ENCODE measurements at places on chromosomes 4 and X.

GRCh38 chr4:185004562-185005218 is 13.6 kb upstream of the HELT start:
- peak; percentile 63 for DNase-seq

DNA sequence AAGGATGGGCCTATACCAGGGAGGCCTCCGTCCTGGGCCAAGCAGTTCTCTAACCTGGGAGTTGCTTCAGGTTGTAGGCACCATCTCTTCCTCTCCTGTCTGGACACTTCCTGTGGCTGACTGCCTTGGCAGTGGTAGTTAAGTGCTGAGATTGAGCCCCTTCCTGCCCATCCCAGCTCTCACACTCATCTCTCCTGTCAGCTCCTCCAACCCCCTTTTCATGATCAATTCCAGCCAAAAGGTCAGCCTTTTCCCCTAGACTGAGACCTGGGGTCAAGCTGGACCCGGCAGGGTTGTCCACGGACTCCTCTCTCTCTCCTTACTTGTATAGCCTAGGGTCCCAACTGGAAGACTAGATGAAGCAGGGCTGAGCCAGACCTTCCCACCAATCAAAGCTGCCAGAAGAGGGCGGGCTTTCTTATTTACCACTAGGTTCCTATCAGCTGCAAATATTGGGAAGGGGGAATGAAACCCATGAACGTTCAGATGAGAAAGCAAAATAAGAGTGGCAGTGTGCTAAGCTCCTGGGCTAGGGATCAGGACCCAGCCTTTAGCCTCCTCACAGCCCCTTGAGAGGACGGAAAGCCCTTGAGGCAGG is 34.5 kb downstream of the KDM5C start:
- DNase-seq, result no peak

DNA sequence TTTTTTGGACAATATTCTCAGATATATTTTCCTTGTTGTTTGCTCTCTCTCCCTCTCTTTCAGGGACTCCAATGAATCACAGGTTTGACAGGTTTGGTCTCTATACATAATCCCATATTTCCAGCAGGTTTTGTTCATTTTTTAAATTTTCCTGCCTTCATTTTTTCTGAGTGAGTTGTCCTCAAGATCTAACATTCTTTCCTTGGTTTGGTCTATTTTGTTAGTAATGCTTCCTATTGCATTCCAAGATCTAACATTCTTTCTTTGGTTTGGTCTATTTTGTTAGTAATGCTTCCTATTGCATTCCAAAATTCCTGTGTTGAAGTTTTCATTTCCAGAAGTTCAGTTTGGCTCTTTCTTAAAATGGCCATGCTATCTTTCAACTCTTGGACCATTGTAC is 45.3 kb upstream of the ZMAT1 start:
- no peak for DNase-seq

DNA sequence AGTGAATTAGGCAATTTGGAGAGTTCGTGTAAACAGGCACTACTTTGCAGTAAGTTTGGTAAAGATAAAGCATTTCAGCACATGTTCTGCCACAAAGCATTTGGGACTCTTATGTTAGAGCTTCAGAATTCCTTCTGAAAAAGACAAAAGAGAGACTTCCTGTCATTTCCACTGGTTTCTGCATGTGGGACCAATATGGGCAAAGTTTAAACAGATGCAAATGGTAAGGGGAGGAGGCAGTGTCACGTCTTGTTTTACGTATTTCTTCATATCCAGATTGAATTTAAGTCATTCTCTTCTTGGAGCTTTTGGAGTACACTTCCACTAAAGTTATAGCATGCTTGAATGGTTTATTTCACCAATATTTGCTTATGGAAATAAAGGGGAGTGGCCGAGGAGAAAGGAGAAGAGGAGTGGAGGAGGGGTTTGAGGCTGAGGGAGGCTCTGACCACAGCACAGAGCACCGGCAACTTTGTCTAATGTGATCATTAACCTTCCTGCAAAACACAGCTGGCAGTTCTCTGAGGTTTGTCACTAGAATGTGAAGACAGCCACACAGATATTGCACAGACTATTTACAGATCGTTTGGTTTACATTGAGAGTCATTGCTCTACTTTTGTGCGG is at the start of gene APELA:
TSS of gene APELA (plus strand) at position 479 of the 625 bp plus-strand sequence. CDS start 154 bp downstream, outside the sequence.
- DNase-seq, result no peak

GRCh38 chrX:150486011-150486410 is 82.4 kb upstream of the MTM1 start:
- no peak for DNase-seq

DNA sequence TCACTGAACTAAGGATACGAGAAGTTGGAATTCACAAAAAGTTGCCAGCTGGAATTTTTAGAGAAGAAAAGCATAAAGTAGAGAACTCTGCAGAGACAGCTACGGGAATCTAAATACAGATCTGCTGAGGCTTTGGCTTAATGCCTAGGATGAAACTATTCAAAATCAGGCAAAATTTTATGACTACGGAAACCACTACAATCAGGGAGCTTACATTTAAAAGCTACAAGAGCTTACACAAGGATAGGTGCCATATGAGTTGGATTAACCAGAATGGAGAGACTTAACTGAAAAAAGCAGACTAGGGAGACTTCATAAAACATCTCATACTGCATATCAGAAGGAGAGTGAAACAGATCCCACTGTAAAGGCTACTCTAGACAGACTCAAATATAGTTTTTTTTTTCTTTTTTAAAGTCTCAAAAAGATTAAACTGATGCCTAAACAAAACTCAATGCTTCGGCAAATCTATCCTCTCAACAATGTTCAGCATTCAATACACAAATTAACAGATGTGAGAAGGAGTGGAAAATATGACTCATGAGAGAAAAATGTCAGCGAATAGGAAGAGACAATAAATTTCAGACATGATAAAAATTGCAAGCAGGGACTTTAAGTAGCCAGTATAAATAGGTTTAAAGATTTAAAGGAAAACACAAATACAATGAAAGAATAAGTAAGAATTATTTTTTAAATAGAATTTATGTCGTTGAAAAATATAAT is 586.1 kb downstream of the FSTL5 start:
- no peak for DNase-seq

DNA sequence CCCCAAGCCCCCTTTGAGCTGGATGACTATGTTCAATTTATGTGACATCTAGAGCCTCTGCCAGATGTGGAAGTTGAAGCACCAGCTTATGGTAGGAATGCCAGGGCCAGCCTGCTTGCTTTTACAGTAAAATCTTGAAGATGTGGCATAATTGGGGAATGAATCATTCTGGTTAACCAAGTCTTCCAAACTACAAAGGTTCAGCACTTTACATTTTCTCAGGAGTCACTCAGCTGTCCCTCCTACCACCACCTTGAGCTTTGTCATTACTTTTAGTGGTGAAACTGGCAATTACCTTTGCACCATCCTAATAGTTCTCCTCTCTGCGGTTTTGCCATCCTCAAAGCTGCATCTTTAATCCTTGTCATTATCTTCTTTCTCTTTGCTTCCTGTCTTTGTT is 172.2 kb downstream of the HS6ST2 start:
- DNase-seq, result no peak

- no peak for DNase-seq
These were observed 285.5 kb downstream of the PDGFC start for GRCh38 chr4:156686120-156686519.

DNA sequence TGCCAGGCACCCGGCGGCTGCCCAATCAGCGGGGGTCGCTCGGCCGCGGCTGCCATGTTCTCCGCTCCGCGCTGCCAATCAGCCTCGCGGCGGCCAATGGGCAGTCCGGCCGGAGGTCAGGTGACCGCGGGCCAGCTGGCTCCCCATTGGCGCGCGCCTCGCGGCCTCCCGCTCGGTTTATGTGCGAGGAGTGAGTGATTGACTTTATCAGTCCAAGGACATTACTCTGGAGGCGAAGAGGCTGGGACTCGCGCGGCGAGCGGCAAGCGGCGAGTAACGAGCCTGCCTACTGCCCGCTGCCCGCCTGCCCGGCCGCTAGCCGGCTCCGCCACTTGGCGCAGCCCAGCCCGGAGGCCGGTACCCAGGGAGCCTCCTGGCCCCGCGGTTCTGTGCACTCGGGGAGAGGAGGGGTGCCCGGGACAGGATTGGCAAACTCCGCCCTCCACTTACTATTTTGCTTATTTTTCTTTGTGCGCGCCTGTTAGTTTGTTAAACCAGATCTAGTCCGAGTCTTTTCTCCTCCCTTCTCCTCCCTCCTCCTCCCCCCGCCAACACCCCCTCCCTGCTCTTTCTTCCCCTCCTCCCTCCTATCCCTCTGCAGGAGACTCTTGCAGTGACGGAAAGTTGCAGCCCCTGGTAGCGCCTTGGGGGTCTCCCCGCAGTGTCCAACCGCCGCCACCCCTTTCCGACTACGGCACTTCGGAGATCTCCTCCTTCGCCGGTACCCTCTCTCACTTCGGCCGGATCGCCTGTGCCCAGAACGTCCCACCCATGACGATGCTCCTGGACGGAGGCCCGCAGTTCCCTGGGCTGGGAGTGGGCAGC is at the start of gene ZIC3:
TSS of gene ZIC3 (plus strand) at position 207 of the 825 bp plus-strand sequence. CDS start at position 772, 565 bp downstream.
- DNase-seq, result peak; percentile 66

DNA sequence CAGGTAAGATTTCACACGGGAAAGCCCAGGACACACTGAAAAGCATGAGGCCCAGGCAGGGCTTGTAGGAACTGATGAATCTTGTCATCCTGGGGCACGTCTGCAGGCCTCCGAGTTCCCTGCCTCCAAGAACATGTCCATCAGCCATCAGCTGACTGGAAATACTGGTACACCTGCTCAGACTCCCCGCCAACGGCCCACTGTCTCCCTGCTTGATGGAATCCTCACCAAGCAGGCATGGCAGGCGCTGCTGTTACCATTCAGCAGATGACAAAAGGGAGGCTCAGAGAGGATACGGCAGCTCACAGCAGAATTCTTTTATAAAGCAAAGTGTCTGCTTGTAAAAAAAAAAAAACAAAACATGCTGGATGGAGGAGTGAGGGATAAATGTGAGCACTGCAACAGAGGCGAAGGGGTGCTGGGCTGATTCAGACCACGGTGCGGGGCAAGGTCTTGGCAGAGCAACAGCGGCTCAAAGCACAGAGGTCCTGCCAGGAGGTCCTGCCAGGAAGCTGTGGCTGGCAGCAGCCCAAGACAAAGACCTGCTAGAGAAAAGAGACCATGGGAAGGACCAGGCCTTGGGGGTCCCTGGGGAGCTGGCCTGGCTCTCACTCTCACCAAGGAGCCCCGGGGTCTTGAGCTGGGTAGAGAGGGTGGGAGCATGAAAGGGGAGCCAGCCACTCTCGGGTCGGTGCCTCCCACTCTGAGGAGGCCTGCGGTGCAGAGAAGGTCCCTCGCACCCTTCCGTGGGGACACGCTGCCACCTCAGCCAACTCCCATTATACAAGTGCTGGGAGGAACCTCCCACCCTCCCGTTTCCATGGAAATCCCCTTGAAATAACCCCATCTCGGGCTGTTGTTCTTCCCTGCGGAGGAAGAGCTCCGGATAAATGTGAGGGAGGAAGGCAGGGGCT is 25.6 kb downstream of the PPP2R2C start:
- no peak for DNase-seq

DNA sequence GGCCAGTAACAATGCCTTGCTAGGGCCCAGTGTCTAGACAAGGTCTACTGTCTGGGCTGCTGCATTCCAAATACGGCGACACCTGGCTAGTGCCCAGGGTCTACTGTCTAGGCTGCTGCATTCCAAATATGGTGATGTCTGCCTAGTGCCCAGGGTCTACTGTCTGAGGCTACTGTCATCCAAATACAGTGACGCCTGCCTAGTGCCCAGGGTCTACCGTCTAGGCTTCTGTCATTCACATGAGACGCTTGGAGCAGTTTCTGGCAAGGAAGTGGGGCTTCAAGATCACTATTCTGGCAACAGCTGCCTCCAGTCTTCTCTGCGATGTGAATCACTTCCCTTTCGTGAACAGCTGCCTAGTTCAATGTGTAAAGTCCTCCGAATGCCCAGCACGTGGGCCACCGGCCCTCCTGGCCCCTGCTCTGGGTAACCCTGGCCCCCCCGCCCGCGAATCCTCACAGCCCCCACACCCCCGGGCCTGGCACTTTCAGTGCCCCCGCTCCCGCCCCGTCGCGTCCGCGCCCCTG is 12.7 kb downstream of the ACOX3 start:
- peak; percentile 52 for DNase-seq

GRCh38 chrX:443536-444210 is 57.0 kb upstream of the PPP2R3B start:
- no peak for DNase-seq

DNA sequence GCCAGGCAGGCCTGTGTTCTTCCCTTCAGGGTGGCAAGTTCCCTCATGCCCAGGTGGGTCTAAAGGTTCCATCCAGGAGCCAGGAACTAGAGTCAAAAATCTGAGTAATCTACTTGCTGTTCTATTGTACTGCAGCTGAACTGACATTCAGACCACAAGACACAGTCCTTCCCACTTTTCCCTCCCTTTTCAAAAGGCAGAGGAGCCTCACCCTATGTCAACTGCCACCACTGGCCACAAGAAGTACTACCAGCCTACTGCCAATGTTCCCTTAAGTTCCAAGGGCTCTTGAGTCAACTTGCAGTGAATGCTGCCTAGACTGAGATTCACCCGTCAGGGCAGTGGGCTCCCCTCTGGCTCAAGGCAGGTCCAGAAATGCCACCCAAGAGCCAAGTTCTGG is 133.5 kb downstream of the FAM47B start:
- DNase-seq, result no peak

DNA sequence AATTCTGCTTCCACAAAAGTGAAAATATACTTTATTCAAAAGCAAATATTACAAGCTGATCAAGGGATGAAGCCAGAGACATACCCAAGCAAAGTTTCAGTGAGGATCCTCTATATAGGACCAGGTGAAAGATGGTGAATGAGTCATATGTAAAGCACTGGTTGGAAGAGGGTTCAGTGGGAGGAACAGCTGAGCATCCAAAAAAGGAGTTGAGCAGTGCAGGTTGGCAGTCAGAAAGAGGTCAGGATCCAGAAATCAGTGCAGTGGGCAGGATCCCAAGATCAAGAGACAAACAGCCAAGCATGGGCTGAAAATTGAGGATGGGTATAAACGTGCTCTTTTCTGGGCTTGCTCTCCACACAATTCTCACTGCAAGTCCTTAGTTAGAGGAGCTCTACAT is 30.3 kb downstream of the OTC start:
- DNase-seq, result no peak

DNA sequence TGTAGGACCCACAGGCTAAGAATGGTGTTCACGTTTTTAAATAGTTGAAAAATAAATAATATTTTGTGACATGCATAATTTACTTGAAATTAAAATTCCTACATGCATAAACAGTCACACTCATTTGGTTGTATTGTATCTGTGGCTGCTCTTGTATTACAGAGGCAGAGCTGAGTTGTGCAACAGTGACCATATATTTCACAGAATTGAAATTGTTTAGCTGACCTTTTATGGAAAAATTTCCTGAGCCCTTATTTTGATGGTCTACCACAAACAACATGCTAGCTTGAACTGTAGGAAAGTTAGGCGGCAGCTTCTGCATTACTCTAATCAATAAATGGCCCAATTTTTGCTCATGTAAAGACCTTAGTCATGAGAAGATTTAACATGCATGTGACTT is 633.4 kb upstream of the AADAT start:
- no peak for DNase-seq

Measured in D341Med (cell line).